NCI-H69 (cell line): ENCODE measurements at places on chromosomes 1 and 21.

DNA sequence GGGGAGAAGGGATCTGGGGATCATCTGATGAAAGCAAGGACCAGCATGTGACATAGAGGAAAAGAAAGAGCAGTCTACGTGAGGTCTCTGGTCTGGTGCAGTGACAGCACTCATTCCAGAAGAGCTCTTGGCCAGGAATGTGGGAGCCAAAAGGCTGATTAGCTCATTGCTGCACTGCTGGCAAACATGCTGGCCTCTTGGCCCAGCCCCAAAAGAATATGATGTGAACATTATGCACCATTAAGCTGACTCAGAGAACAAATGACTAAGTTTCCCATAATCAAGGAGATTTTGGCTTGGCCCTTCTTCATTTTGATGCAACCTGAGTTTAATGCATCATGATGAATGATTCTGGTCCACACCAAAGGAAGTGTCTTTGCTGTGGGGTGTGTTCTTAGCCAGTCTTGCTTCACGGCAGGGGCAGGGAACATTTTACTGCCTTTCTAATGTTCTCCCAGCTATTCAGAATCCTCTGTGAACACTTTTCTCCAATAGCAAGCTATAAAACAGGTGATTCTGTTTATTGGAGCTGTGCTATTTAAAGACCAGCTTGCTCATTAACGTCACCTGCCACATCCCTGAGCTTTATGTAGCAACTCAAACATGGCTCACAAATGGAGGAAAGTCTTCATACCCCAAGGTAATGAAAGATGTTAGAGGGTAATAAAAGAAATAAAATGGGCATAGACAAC is 55.1 kb downstream of the PCBP3 start:
- DNase-seq, result peak; percentile 15

DNA sequence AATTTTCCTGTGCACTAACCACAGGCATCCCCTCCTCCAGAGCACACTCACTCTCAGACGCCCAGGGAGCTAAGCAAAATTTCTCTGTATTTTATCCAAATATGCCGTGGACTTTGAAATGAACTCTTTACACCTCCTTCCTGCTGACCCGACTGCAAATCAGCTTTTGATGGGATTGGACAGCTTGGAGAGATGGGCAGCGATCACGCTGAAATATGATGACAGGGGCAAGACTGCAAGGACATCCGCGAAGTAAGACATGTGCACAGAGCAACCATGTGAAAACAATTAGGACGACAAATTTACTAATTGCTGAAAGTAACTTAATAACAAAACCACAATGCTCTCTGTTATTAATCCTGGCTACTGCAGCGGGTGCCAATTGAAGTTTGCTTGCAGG is 64.6 kb upstream of the CLDN14 start:
- DNase-seq, result no peak

DNA sequence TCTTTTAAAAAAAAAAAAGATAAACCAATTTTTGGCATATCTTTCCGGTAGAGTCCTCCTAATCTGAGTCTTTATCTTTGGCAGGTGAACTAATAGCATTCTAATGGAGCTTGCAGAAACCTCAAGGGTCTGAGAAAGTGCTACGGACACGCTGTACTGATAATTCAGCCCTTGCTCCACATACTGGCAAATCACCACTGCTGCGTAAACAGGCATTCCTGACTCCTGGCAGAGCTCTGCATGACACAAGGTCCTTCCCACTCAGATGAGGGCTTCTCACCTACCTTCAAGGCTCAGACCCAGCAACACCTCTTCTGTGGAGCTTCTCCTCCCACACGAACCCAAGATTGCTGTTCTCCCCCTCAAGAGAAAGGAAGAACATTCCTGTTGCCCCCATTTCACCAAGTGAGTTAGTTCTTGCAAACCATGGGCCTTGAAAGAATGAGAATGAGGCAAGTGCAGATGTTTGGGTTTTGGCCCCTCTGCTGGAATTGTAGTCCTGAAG is 48.0 kb downstream of the LYST start:
- no peak for DNase-seq

GRCh38 chr1:229220163-229220846 is 50.6 kb upstream of the RAB4A start:
- peak; percentile 45 for DNase-seq

DNA sequence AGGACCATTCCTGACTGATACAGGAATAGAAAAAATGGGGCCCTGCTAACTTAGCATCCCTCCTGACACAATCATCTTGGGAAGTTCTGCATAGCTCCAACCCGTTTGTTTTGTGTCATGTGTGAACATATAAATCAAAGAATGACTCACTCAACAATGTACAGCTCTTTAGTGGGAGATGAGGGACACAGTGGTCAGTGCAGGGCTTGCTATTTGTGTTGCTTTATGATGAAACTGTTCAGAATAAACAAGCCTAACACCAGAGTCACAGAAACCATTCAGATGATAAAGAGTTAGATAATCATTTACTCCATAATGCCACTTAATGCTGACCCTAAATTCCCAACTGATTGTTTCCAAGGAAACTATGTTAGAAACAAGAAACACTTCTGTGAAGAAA is 154.2 kb upstream of the ZNHIT6 start:
- DNase-seq, result no peak

DNA sequence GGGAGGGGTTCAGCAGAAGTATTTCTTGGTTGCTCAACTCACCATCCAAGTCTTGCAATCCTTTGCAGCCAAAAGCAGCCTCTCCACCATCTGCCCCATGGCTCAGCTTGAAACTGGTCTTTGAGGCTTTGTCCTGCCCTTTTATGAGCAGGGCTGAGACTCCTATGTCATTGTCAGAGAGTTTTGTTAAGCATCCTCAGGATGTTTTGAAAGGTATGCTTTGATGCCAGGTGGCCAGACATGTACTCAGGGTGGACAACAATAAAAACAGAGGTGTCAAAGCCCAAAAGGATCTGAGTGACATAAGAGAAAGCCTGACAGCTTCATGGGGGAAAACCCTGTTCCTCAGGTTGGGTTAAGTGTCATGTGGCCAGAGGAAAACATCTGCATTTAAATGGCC is 310.5 kb downstream of the PRDM2 start:
- DNase-seq, result no peak

- DNase-seq, result peak; percentile 99
Observed at GRCh38 chr21:17688912-17689874, 76.5 kb upstream of the BTG3 start.

DNA sequence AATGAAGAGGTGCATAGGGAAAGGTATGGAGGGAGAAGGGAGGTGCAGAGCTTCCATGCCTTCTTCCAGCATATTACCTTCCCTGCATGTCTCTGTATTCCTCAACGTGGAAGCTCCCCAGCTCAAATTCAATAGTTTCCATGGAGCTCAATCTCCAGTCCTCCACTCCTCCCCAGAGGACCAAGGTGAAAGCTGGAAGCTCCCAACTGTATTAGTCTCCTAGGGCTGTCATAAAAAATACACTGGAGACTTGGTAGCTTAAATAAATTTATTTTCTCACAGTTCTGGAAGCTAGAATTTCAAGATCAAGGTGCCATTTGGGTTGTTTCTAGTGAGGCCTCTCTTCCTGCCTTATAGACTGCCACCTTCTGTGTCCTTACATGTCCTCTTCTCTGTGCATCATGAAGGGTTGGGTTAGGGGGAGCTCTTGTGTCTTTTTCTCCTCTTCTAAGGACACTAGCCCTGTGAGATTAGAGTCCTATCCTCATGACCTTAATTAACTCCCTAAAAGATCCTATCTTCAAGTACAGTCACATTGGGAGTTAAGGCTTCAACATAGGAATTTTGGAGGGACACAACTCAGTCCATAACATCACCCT is 21.9 kb upstream of the RABGGTB start:
- no peak for DNase-seq
